ENCODE measurements at places on chromosomes 7 and 10. TPM values are rescaled to one million over a fixed set of nuclear protein-coding genes. Genes with fewer than 3 reads are reported as not detected.

ZNF853 gene
- 0.97 TPM for polyA plus RNA-seq

- H3K27me3 ChIP-seq, result no peaks in the 10 kb centered on the region
- no peak for DNase-seq
- no peaks in the 10 kb centered on the region for H3K36me3 ChIP-seq
- no peak overlapping the region for H3K4me3 ChIP-seq
Observed at GRCh38 chr7:73896454-73896853, 35.5 kb downstream of the TMEM270 start.

SLC26A5 gene
- not detected for polyA plus RNA-seq

SORCS1 gene
- not detected for polyA plus RNA-seq

- DNase-seq, result no peak
- H3K4me1 ChIP-seq, result no peaks in the 10 kb centered on the region
- no peak overlapping the region for H3K27ac ChIP-seq
- H3K4me3 ChIP-seq, result no peak overlapping the region
Observed at GRCh38 chr7:69365651-69366192, 232.6 kb upstream of the AUTS2 start.

- peaks cover 20% of the 10 kb centered on the region for H3K4me1 ChIP-seq
- no peaks in the 10 kb centered on the region for H3K36me3 ChIP-seq
- no peaks in the 10 kb centered on the region for H3K27me3 ChIP-seq
- H3K27ac ChIP-seq, result no peak overlapping the region
Observed at GRCh38 chr10:43816351-43817321, 168.0 kb upstream of the ZNF32 start.

GRID2IP gene
- not detected for polyA plus RNA-seq

GRCh38 chr7:86978808-86979506 is 80.5 kb downstream of the ELAPOR2 start:
- H3K27me3 ChIP-seq, result no peaks in the 10 kb centered on the region
- H3K36me3 ChIP-seq, result no peaks in the 10 kb centered on the region
- H3K4me3 ChIP-seq, result peak overlapping the region; percentile 20
- H3K4me1 ChIP-seq, result peaks cover 16% of the 10 kb centered on the region
- H3K27ac ChIP-seq, result peak overlapping the region; percentile 59
- peak; percentile 78 for DNase-seq

AEBP1 gene
- polyA plus RNA-seq, result 0.79 TPM

GRCh38 chr7:101017064-101017777 is 2.7 kb upstream of the MUC17 start:
- H3K4me3 ChIP-seq, result peak overlapping the region; percentile 78
- peak; percentile 45 for DNase-seq
- peaks cover 20% of the 10 kb centered on the region for H3K4me1 ChIP-seq
- H3K36me3 ChIP-seq, result peaks cover 2% of the 10 kb centered on the region
- peak overlapping the region; percentile 55 for H3K27ac ChIP-seq

GRCh38 chr7:108442039-108442568 is 14.1 kb downstream of the NRCAM start:
- H3K4me3 ChIP-seq, result no peak overlapping the region
- no peak overlapping the region for H3K27ac ChIP-seq
- H3K4me1 ChIP-seq, result no peaks in the 10 kb centered on the region
- no peak for DNase-seq
- H3K27me3 ChIP-seq, result peaks cover 2% of the 10 kb centered on the region

ITGB8 gene
- not detected for polyA plus RNA-seq

PTPRN2 gene
- 1.9 TPM for polyA plus RNA-seq

RSU1 gene
- 165 TPM for polyA plus RNA-seq

UPF2 gene
- polyA plus RNA-seq, result 13.1 TPM

- H3K4me3 ChIP-seq, result no peak overlapping the region
- H3K27me3 ChIP-seq, result no peaks in the 10 kb centered on the region
- DNase-seq, result no peak
- no peak overlapping the region for H3K27ac ChIP-seq
- H3K4me1 ChIP-seq, result no peaks in the 10 kb centered on the region
Observed at GRCh38 chr7:113799896-113800295, 118.9 kb downstream of the PPP1R3A start.

RHOBTB1 gene
- not detected for polyA plus RNA-seq

- no peaks in the 10 kb centered on the region for H3K27me3 ChIP-seq
- H3K4me3 ChIP-seq, result no peak overlapping the region
- no peak overlapping the region for H3K27ac ChIP-seq
Observed at GRCh38 chr10:52644373-52645186, 128.0 kb downstream of the MBL2 start.

DNA sequence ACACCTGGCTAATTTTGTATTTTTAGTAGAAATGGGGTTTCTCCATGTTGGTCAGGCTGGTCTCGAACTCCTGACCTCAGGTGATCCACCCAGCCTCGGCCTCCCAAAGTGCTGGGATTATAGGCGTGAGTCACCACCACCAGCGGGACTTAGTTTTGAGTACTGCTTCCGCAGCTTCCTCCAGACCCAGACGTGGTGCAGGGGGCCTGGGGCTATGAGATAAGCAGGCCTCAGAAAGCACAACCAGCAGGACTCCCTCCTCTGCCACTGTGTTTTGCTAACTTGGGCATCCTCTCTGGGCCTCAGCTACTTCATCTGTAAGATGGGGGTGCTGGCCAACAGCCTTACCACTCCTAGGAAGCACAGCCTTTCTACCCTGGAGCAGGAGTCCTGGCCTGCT is 37.8 kb downstream of the GOLGA7B start:
- no peak overlapping the region for H3K4me3 ChIP-seq
- H3K27me3 ChIP-seq, result peaks cover 2% of the 10 kb centered on the region
- no peaks in the 10 kb centered on the region for H3K36me3 ChIP-seq
- H3K4me1 ChIP-seq, result no peaks in the 10 kb centered on the region
- H3K27ac ChIP-seq, result no peak overlapping the region

UCN3 gene
- not detected for polyA plus RNA-seq

GRCh38 chr7:139362302-139362701 is 2.6 kb downstream of the LUC7L2 start:
- DNase-seq, result no peak
- H3K4me3 ChIP-seq, result peak overlapping the region; percentile 99
- H3K27me3 ChIP-seq, result no peaks in the 10 kb centered on the region
- H3K4me1 ChIP-seq, result peaks cover 40% of the 10 kb centered on the region
- peaks cover 29% of the 10 kb centered on the region for H3K36me3 ChIP-seq

CDNF gene
- 0.68 TPM for polyA plus RNA-seq

DNA sequence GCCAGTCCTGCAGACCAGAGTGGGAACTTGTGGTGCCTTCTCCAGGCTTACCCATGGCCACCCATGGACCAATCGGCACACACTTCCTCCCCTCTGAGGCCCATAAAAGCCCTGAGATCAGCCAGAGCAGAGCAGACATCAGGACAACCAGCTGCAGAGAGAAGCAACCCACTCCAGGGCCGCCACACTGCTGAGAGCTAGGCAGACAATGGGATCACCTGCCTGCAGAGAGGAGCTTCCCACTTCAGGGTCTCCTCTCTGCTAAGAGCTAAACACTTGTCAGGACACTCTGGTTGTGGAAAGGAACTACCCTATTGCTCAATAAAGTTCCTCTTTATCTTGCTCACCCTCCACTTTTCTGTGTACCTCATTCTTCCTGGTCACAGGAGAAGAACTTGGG is 34.0 kb downstream of the C7orf25 start:
- no peak overlapping the region for H3K4me3 ChIP-seq
- no peak overlapping the region for H3K27ac ChIP-seq
- no peaks in the 10 kb centered on the region for H3K36me3 ChIP-seq
- no peaks in the 10 kb centered on the region for H3K4me1 ChIP-seq
- DNase-seq, result no peak

GRCh38 chr7:51243631-51244030 is 73.0 kb downstream of the COBL start:
- no peak overlapping the region for H3K27ac ChIP-seq
- no peaks in the 10 kb centered on the region for H3K27me3 ChIP-seq
- H3K36me3 ChIP-seq, result no peaks in the 10 kb centered on the region
- H3K4me3 ChIP-seq, result no peak overlapping the region

DNA sequence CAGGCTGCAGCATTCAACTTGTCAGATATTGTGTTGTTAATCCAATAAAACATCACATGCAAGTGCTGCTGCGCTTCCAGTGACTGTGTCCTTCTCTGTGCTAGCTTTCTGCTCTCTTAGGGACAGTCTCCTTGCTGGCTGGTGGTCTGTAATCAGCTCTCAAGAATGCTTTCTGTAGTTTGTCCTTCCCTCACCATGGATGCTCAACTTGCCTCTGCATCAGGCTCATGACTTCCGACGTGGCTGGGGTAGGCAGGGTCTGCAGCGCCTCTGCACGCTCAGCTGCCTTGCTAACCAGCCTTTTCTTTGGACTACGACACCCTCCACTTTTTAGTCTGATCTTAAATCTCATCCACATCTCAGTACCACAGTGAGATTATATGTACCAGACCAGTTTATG is 58.3 kb downstream of the MMRN2 start:
- no peaks in the 10 kb centered on the region for H3K4me1 ChIP-seq
- H3K27me3 ChIP-seq, result no peaks in the 10 kb centered on the region
- DNase-seq, result no peak
- H3K27ac ChIP-seq, result no peak overlapping the region

- H3K4me3 ChIP-seq, result no peak overlapping the region
- no peak for DNase-seq
- no peaks in the 10 kb centered on the region for H3K27me3 ChIP-seq
- H3K36me3 ChIP-seq, result no peaks in the 10 kb centered on the region
Observed at GRCh38 chr7:69782917-69783684, 184.8 kb downstream of the AUTS2 start.

SYNPO2L gene
- polyA plus RNA-seq, result not detected

DNA sequence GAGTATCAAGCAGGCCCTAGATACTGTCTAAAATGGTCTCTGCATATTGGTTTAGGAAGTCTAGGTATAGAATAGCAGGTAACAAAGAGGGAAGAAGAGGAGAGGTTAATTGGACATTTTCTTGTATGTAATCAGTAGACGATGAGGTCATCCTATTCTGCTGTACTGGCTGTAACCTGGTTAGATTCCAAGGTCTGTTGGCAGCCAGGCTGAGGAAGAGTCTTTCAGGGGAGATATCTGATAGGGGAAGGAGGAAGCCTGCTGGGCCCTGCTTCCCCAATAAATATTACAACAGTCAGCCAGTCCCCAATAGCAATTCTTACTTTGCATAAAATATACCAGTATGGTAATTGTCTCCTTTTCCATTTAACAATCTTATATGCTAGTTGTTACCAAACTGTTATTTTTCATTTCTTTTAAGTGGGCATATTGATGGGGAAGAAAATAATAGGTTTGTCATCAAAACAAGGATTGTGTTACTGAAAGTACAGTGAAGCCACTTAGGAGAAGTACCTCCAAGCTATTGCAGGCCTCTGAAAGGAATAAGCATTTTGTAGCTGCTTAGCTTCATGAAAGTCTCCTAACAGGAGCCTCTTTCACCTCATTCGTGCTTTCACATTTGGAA is 186.4 kb downstream of the LRRC4 start:
- no peak overlapping the region for H3K4me3 ChIP-seq
- DNase-seq, result no peak
- peaks cover 37% of the 10 kb centered on the region for H3K36me3 ChIP-seq
- H3K4me1 ChIP-seq, result no peaks in the 10 kb centered on the region
- no peak overlapping the region for H3K27ac ChIP-seq
- no peaks in the 10 kb centered on the region for H3K27me3 ChIP-seq

DNA sequence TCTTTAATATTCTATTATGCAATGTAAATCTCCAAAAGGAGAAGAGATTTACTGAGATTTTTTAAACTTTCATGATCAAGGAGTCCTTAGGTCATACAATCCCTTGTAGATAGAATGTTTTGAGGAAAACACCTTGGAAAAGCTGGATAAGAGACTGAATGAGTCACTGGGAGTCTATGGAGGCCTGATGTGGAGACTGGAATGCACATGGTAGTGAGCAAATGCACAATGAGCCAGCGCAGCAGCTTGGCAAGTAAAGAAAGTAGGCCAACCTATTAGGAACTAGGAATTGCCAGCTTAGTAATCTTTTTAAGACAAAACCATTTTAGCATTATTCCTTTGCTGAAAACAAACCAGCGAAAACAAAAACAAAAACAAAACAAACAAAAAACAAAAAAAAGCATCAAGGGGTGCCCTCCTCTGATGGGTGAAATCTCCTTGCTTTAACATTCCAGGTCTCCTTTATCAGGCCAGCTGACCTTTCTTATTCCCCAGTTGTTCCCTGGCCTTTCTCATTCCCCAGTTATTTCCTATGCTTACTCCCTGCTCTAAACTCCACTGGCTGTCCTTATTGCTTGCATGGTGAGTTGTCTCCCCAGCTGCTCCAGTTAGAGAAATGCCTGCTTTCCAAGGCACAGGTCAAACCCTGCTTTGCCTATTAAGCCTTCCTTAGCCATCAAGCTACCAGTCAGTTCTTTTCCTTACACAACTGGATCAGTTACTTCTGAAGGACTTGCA is 135.8 kb downstream of the PLCE1 start:
- DNase-seq, result no peak
- H3K36me3 ChIP-seq, result no peaks in the 10 kb centered on the region
- H3K4me1 ChIP-seq, result no peaks in the 10 kb centered on the region
- H3K27me3 ChIP-seq, result no peaks in the 10 kb centered on the region
- no peak overlapping the region for H3K27ac ChIP-seq
- no peak overlapping the region for H3K4me3 ChIP-seq

DNA sequence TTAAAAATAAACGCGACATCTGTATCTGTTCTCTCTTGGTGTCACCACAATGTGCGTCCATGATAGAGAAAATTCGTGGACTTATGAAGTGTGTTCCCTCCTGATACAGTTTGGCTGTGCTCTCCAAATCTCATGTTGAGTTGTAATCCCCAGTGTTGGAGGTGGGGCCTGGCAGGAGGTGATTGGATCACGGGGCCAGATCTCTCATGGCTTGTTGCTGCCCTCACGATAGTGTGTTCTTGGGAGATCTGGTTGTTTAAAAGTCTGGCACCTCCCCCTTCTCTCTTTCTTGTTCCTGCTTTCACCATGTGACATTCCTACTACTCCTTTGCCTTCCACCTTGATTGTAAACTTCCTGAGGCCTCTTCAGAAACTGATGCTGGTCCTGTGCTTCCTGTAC is 229.4 kb upstream of the MYO3A start:
- no peaks in the 10 kb centered on the region for H3K4me1 ChIP-seq
- no peak for DNase-seq
- no peaks in the 10 kb centered on the region for H3K36me3 ChIP-seq

DNA sequence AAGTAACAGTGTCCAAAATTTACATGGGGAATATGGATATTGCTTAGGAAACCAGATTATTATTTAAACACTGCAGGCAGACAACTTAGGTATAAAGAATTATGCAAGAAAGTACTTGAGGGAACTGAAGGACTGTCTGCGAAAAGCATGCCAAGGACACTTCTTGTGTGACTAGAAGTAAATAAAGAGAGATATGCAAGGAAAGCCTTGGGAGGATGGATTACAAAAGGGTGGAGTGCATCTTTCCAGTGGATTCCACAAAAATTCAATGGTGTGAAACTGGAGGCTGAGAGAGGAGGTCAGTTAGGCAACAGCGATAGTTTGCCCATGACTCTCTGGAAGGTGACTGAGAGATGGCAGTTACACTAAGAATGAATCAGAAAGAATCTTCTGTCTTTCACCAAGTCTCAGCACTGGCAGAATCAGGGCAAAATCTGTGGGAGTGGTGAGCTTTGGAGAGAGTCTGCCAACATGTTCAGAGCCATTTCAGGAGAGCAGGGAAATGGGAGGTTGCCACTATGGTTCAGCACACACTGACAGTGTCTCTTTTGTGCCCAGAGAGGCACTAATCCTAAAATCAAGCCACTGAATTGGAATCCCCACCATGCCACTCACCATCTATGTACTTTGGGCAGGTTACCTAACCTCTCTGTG is 331.6 kb downstream of the BMPER start:
- no peaks in the 10 kb centered on the region for H3K36me3 ChIP-seq
- DNase-seq, result no peak
- no peaks in the 10 kb centered on the region for H3K4me1 ChIP-seq
- H3K27ac ChIP-seq, result no peak overlapping the region
- H3K27me3 ChIP-seq, result no peaks in the 10 kb centered on the region

- no peak overlapping the region for H3K4me3 ChIP-seq
- H3K4me1 ChIP-seq, result no peaks in the 10 kb centered on the region
- no peak overlapping the region for H3K27ac ChIP-seq
- DNase-seq, result no peak
Observed at GRCh38 chr7:15577600-15577999, 15.8 kb upstream of the AGMO start.

RBP4 gene
- polyA plus RNA-seq, result not detected
